ENCODE measurements at places on chromosomes 7 and 10. TPM values are rescaled to one million over a fixed set of nuclear protein-coding genes. Genes with fewer than 3 reads are reported as not detected.

Gene GPER1
- total RNA-seq, result not detected

Gene CALCR
- not detected for total RNA-seq

Gene HOXA5
- total RNA-seq, result not detected

Gene CTAGE15
- total RNA-seq, result 1.3 TPM

Gene HGF
- not detected for total RNA-seq

Gene KCNMA1
- not detected for total RNA-seq

Gene MICU1
- 36.1 TPM for total RNA-seq

Gene NYAP1
- total RNA-seq, result 0.49 TPM

Gene MEST
- 5.8 TPM for total RNA-seq

DNA sequence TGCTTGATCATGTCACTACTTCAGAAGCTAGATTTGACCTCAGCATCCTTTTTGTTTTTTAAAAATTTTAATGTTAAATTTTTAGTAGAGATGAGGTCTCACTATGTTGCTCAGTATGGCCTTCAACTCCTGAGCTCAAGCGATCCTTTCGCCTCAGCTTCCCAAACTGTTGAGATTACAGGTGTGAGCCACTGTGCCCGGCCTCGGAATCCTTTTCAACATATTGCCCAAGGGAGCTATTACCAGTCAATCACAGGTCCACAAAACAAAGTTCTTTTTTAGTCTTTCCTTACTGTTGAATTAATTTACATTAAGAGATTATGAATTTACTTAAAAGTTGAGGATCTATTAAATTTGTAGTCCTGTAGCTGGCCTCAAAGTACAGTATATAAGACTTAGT lies 37.7 kb downstream of the CCSER2 start:
- no peak for DNase-seq
- H3K4me3 ChIP-seq, result no peak overlapping the region
- peaks cover 26% of the 10 kb centered on the region for H3K4me1 ChIP-seq
- H3K36me3 ChIP-seq, result peaks cover 18% of the 10 kb centered on the region
- no peaks in the 10 kb centered on the region for H3K27me3 ChIP-seq

- peaks cover 4% of the 10 kb centered on the region for H3K4me1 ChIP-seq
- H3K4me3 ChIP-seq, result peak within 1 kb of the TSS; percentile 74
- H3K27me3 ChIP-seq, result peaks cover 8% of the 10 kb centered on the region
- H3K36me3 ChIP-seq, result no peaks in the 10 kb centered on the region
- no peak for DNase-seq
- no peak within 1 kb of the TSS for H3K27ac ChIP-seq
These were observed at the start of gene JAKMIP3 for GRCh38 chr10:132065491-132066105. JAKMIP3 (plus strand) TSS chr10:132065946; CDS start chr10:132104809, 38,863 bp downstream.

GRCh38 chr10:68284062-68285001 lies 47.5 kb upstream of the HNRNPH3 start:
- no peaks in the 10 kb centered on the region for H3K36me3 ChIP-seq
- H3K4me3 ChIP-seq, result no peak overlapping the region
- H3K27ac ChIP-seq, result no peak overlapping the region
- H3K4me1 ChIP-seq, result no peaks in the 10 kb centered on the region

DNA sequence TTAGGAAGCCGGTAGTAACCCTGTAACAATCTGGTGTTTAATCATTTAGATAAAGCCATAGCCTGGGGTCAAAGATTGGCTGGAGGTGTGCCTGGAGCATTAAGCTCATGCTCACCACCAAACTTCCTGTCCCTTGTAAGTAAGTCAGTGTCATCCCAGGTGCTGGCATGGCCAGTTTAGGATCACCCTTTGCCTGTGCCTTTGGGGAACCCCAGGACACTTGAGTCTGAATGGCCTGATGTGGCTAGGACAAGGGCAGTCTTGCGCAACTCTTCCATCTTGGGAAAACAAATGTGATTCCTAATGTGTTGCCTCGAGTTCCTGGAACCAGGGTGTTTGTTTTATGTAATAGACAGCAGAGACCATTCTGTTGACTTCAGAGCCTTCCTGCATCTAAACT lies 154.8 kb downstream of the GRK5 start:
- no peak for DNase-seq
- peaks cover 22% of the 10 kb centered on the region for H3K36me3 ChIP-seq
- H3K4me3 ChIP-seq, result no peak overlapping the region
- H3K4me1 ChIP-seq, result peaks cover 18% of the 10 kb centered on the region

- H3K27me3 ChIP-seq, result peaks cover 31% of the 10 kb centered on the region
- H3K27ac ChIP-seq, result no peak overlapping the region
- H3K36me3 ChIP-seq, result no peaks in the 10 kb centered on the region
- DNase-seq, result no peak
- H3K4me3 ChIP-seq, result no peak overlapping the region
- H3K4me1 ChIP-seq, result peaks cover 2% of the 10 kb centered on the region
These were observed 73.6 kb downstream of the EGFR start for GRCh38 chr7:55092186-55092974.

DNA sequence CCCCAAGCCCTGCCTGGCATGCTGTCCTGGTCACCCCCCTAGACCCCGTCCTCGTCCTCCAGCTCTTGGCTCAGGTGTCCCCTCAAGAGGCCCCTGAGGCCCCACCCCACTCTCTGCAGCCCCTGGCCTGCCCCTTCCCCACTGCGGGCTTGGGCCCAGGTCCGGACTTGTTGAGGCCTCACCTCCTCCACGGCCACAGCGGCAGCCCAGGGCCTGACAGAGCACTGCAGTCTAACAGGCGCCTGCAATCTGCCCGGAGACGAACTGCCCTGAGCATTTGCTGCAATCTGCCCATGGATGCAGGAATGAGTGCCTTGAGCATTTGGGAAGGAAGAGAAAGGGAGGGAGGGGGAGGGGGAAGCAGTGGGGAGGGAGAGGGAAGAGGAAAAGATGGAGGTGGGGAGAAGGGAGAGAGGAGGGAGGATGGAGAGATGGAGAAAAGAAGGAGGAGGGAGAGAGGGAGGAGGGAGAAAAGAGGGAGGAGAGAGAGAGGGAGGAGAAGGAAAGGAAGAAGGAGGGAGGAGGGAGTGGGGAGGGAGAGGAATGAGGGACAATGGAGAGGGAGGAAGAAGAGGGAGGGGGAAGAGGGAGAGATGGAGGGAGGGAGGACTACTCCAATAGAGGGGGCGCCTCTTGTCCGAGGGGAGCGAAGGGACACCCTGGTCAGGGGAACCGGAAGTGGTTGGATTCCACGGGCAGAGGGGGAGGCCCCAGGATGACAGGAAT lies 73.9 kb downstream of the PDGFA start:
- no peak overlapping the region for H3K27ac ChIP-seq
- no peak for DNase-seq
- no peak overlapping the region for H3K4me3 ChIP-seq
- H3K36me3 ChIP-seq, result no peaks in the 10 kb centered on the region

- DNase-seq, result peak; percentile 75
- H3K27ac ChIP-seq, result peak overlapping the region; percentile 94
- peaks cover 15% of the 10 kb centered on the region for H3K4me1 ChIP-seq
- H3K36me3 ChIP-seq, result peaks cover 19% of the 10 kb centered on the region
- H3K27me3 ChIP-seq, result no peaks in the 10 kb centered on the region
These were observed 1.1 kb downstream of the RRP12 start for GRCh38 chr10:97399843-97400545.

GRCh38 chr10:126036515-126036914 lies 140.2 kb downstream of the FANK1 start:
- H3K36me3 ChIP-seq, result no peaks in the 10 kb centered on the region
- H3K4me3 ChIP-seq, result no peak overlapping the region
- H3K27ac ChIP-seq, result no peak overlapping the region
- no peaks in the 10 kb centered on the region for H3K4me1 ChIP-seq
- H3K27me3 ChIP-seq, result peaks cover 3% of the 10 kb centered on the region
- no peak for DNase-seq

GRCh38 chr10:48481385-48481784 lies 123.5 kb downstream of the ARHGAP22 start:
- H3K27ac ChIP-seq, result no peak overlapping the region
- no peaks in the 10 kb centered on the region for H3K36me3 ChIP-seq
- H3K27me3 ChIP-seq, result peaks cover 32% of the 10 kb centered on the region
- H3K4me3 ChIP-seq, result no peak overlapping the region
- no peaks in the 10 kb centered on the region for H3K4me1 ChIP-seq
- no peak for DNase-seq

GRCh38 chr10:287814-288213 lies 152.6 kb downstream of the ZMYND11 start:
- no peak overlapping the region for H3K4me3 ChIP-seq
- no peaks in the 10 kb centered on the region for H3K27me3 ChIP-seq
- H3K4me1 ChIP-seq, result peaks cover 15% of the 10 kb centered on the region

DNA sequence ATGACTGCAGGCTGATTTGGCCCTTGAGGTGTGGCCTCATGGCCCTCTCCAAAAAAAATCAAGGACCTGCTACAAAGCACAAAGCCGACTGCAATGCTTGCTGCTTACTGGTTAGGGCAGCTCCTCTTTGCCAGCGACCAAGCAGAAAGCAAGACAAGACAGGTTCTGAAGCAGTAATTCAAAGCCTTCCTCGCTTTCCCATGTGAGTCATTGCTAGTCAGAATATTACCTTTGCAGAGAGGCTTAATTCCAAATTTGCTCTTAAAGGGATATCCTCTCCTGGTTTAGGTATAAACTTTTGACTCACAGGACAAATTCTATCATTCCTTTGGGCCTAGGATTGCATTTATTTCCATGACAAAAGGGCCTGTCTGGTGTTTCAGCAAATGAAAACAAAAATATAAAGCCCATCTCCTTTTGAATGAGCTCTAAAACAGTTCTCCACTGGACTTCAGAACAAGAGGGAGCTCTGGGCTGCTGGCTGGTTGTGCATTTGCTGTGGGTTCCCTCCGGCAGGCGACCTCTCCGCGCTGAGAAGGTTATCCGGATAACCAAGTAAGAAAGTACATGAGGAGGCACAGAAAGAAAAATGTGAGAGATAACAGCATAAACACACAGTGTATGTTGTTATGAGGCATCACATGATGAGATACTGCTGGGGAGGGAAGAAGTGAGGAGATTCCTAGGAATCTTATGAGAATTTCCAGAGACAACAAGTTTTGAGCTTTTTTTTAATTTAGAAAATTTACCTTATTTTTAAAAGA lies 90.8 kb downstream of the EGFR start:
- H3K27me3 ChIP-seq, result peaks cover 28% of the 10 kb centered on the region
- no peaks in the 10 kb centered on the region for H3K36me3 ChIP-seq
- H3K4me3 ChIP-seq, result no peak overlapping the region
- H3K27ac ChIP-seq, result no peak overlapping the region
- peaks cover 3% of the 10 kb centered on the region for H3K4me1 ChIP-seq

- H3K4me3 ChIP-seq, result no peak overlapping the region
- no peaks in the 10 kb centered on the region for H3K4me1 ChIP-seq
- H3K27ac ChIP-seq, result no peak overlapping the region
These were observed 176.8 kb downstream of the PDE1C start for GRCh38 chr7:31893365-31893764.

- DNase-seq, result no peak
- peaks cover 4% of the 10 kb centered on the region for H3K27me3 ChIP-seq
- H3K27ac ChIP-seq, result no peak overlapping the region
- H3K4me3 ChIP-seq, result no peak overlapping the region
- H3K4me1 ChIP-seq, result peaks cover 17% of the 10 kb centered on the region
- no peaks in the 10 kb centered on the region for H3K36me3 ChIP-seq
These were observed 61.9 kb downstream of the CAMK2B start for GRCh38 chr7:44263326-44264082.

DNA sequence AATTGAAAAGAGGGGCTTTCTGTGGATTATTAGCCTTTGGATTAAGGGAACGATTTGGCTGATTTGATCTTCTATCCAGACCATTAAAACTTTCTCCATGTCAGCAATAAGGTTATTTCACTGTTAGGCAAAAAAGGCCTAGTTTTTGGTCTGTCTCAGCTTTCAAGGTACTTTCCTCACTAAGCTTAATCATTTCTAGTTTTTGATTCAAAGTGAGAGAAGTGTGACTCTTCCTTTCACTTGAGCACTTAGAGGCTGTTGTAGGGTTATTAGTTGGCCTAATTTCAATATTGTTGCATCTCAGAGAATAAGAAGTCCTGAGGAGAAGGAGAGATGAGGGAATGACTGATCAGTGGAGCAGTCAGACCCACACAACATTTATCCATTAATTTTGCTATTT lies 596.0 kb upstream of the TPK1 start:
- no peak for DNase-seq
- H3K27me3 ChIP-seq, result no peaks in the 10 kb centered on the region
- no peak overlapping the region for H3K27ac ChIP-seq
- H3K4me1 ChIP-seq, result no peaks in the 10 kb centered on the region
- no peaks in the 10 kb centered on the region for H3K36me3 ChIP-seq
- H3K4me3 ChIP-seq, result no peak overlapping the region

DNA sequence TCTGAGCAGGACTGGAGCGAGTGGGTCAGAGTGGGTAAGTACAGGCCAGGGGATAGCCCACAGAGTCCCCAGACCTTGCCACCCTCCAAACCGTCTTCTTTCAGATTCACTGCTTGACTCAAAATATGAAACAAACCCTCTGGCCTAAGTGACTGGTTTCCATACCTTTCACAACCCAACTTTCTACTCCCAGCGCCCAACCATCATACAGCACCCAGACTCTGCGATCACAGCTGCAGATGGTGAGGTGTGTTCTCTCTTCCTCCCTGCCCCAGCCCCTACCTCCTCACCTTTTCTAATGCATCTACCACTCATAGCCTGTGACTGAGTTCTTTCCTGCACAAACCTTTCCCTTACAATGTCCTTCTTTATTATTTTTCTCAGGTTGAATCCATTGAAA lies 92.0 kb upstream of the CELF2 start:
- H3K4me3 ChIP-seq, result no peak overlapping the region
- no peak overlapping the region for H3K27ac ChIP-seq
- H3K4me1 ChIP-seq, result no peaks in the 10 kb centered on the region
- no peaks in the 10 kb centered on the region for H3K36me3 ChIP-seq
- H3K27me3 ChIP-seq, result peaks cover 14% of the 10 kb centered on the region
- DNase-seq, result no peak

DNA sequence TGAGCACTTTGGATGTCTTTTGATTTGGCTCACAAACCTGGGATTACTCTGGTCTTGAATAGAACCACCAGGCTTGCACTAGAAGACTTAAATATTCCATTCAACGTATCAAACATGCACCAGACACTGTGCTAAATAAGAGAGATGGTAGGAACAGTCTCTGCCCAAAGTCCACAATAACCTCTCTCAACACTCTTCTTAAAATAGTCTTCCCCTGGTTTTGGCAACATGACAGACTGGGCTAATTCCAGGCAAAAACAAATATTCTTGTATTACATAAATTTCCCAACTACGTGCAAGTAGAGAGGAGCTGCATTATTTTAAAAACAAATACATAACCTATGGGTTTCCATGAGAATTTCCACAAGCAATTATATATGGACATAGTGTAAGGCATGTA lies 64.8 kb upstream of the PAPSS2 start:
- H3K4me3 ChIP-seq, result no peak overlapping the region
- no peaks in the 10 kb centered on the region for H3K36me3 ChIP-seq
- DNase-seq, result no peak
- peaks cover 21% of the 10 kb centered on the region for H3K27me3 ChIP-seq
- no peak overlapping the region for H3K27ac ChIP-seq

Data from activated CD4-positive, alpha-beta T cell treated with anti-CD3 and anti-CD28 coated beads, Interleukin-2, amount 10 ng/mL, durations not matched to agents 24 days and 14 days (primary cell).